ENCODE measurements at places on chromosomes 12 and 14. TPM values are rescaled to one million over a fixed set of nuclear protein-coding genes. Genes with fewer than 3 reads are reported as not detected.

The GLI1 gene
- 9.3 TPM for total RNA-seq

The B3GNT4 gene
- 0.54 TPM for total RNA-seq

The LALBA gene
- not detected for total RNA-seq

The OR6C2 gene
- not detected for total RNA-seq
